ENCODE measurements at places on chromosomes 4 and X.

DNA sequence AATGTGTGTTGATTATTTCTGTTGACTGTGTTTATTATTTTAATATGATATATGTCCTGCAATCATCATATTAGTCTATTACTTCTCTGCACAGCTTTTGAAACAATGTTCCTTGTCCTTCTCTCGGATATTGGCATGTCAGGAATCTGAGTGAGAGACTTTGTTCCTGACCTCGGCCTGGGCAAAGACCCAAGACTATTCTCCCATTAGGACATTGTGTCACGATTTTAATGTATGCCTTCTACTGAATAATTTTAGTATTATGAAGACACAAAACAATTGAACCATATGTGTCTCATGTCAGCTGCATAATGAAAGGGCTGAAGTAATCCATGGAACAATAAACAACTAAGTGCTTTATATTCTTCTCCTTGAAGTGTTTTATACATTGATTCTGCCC, 580.8 kb upstream of the TENM3 start:
- no peak for DNase-seq

DNA sequence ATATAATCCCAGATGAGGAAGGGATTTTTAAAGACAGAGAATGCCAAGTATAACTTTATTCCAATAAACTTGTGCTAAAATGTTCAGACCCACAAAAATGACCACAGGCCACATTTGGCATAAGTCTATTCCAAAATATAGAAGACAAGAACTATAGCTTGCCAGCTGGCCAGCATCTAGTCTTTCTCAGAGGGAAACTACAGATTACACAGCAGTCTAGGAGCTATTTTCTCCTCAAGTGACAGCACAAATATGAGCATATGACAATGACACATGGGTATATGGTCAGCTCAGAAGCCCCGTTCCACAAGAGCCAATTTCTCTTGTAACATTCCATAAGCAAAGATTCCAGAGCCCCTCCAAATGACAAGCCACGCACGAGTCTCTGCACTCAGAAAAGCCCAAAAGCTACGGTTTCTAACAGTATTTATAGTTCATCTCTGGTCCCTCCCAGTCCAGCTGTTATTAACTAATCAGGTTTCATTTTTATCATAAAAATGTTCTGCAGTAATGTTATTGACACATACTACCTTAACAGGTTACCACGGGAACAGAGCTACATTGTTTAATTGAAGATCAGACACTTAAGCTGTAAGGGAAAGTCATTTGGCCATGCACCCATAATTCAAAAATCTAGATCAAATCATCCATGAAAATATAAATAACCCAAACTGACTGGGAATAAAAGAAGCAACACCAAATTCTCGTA, 70.3 kb downstream of the RAB28 start:
- DNase-seq: no peak

GRCh38 chr4:186755550-186756519, 32.2 kb upstream of the FAT1 start:
- DNase-seq: no peak

GRCh38 chrX:106005684-106006083, 32.8 kb downstream of the SERPINA7 start:
- DNase-seq: no peak

DNA sequence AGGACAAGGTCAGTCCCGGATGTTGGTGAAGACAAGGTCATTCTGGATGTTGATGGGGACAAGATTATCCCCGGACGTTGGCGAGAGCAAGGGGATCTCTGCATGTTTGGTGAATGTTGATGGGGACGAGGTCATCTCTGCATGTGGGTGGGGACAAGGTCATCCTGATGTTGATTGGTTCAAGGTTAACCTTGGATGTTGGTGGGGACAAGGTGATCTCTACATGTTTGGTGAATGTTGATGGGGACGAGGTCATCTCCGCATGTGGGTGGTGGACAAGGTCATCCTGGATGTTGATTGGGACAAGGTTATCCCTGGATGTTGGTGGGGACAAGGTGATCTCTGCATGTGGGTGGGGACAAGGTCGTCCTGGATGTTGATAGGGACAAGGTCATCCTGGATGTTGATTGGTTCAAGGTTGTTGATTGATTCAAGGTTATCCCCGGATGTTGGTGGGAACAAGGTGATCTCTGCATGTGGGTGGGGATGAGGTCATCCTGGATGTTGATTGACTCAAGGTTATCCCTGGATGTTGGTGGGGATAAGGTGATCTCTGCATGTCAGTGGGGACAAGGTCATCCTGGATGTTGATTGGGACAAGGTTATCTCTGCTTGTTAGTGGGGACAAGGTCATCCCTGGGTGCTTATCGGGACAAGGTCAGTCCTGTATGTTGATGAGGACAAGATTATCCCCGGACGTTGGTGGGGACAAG, 28.8 kb upstream of the PLCXD1 start:
- DNase-seq: no peak

DNA sequence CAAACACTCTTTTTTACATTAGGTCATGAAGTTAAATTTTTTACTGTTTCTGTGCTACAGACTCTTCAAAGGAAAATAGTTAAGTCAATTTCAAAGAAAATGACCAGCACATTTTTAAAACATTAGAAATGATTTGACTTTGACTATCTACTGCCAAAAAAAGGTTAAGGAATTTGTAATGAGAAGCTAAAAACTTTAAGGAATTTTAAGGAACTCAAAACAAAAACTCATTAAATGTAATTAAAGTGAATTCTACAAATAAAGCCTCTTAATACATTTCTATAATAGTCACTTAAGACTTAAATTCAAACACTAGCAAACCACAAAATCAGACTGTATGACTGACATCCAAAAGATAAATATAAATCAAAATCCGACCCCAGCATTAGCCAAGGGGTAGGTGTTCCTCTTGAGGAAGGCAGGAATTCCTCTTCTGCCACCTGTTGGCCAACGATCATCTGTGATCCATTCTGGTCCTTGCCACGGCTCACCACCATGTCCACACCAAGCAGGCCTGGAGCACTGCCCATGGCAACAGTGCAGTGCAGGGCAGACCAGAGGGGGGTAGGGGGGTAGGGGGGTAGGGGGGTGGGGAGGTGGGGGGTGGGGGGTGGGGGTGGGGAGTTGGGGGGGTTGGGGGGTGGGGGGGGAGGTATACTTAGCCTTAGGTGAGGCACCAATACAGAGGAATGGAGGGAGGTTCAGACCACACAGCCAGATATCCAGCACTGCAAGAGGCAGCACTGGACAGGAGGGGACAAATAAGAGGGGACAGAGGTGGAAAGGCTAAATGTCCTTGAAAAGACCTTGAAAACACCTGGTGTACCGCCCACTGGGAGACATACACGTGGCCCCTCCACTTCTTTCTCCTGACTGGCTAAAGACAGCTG, 287.4 kb downstream of the CHIC1 start:
- no peak for DNase-seq

DNA sequence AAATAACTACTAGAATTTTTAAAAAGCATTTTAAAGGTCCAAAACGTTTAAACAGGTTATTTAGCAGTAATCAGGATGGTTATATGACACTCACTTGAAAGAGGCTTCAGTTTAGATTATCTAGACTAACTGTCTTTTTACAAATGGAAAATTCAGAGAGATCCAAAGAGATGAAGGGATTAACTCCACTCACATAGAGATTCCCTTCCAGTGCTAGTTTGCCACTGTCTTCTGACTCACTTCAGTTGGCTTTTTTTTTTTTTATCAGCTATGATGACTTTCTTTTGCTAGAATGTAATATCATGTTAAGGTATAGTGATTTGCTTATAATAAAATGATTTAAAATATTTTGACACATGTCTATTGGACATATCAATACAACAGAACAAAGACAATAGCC, 43.8 kb downstream of the GALNT7 start:
- DNase-seq: no peak

DNA sequence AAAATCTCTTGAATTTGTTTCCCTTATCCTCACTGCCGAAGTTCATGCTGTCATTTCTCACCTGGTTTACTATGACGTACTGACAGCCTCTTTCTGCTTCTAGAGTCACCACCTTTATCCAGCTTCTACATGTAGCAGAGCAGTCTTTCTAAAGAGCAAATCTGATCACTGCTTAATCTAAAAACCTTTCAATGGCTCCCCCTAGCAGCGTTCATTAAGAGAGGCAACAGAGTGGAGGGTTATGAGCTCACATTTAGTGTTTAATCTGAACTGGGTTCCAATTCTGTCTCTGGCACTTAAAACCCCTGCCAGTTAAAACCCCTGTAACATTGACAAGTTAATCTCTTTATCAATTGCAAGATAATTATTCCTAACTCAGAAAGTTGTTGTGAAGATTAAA, 4.4 kb downstream of the RBPJ start:
- DNase-seq: peak; percentile 28

GRCh38 chrX:70452143-70452733, 7.6 kb downstream of the DLG3 start:
- DNase-seq: peak; percentile 68

- DNase-seq: peak; percentile 10
Observed at GRCh38 chr4:7435471-7436061, 836 bp upstream of the PSAPL1 start.

DNA sequence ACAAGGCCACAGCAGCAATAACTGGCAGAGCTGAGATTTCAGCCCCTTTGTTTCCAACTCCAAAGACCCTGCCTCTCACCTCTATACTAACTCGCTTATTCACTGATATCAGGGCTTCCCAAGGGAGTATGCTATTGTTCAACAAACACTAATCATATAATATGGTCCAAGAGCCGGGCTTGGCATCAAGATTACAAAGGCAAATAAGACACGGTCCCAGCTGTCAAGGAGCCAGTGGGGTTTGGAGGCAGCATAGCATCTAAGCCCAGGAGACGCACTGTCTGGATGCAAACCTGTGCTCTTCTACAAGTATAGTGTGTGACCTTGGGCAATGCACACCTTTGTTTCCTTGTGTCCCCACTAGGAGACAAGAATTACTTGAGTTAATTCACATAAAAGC, 28.7 kb downstream of the PAPSS1 start:
- no peak for DNase-seq

- DNase-seq: no peak
Observed at GRCh38 chr4:147050356-147050765, 104.7 kb upstream of the TTC29 start.

DNA sequence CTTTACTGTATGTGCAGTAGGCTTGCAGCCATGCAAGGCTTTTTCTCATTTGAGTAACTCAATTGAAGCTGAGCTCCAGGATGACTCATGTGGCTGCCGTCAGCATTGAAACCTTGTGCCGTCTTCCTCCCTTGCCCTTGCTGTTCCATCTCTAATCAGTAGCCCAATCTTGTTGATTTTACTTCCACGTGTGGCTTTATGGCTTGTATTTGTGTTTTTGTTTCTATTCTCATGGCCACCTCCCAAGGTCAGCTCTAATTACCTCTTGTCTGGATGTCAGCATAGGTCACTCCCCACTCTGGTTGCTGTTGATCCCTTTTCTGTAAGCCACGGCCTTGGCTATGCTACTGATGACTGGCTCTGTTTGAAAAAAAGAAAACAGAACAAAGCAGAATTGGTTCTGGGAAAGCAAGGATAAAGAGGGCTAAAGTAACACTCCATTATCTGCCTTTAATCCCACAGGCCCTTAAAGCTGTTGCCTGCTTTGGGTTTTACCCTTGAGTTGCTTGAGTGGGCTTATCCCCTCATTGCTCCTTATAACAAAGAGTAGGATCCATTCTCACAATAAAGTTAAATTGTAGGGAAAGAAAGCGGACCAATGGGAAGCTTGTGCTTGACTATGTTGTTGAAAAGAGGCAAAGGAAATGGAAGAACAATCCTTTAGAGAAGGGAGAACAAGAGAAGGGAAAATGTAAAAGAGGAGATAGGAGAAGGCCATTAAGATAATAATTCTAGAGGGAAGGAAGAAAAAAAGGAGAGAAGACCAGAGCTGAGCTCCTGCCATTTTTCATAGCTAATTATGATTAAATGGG, 173.9 kb upstream of the PGRMC2 start:
- DNase-seq: no peak

- DNase-seq: no peak
Observed at GRCh38 chrX:1833656-1834360, 218.9 kb downstream of the ASMT start.

GRCh38 chr4:60033826-60034225, 1166.3 kb upstream of the ADGRL3 start:
- DNase-seq: no peak

GRCh38 chrX:67346667-67347066, 197.2 kb upstream of the AR start:
- no peak for DNase-seq

GRCh38 chr4:53866055-53866454, 198.3 kb downstream of the CHIC2 start:
- no peak for DNase-seq

DNA sequence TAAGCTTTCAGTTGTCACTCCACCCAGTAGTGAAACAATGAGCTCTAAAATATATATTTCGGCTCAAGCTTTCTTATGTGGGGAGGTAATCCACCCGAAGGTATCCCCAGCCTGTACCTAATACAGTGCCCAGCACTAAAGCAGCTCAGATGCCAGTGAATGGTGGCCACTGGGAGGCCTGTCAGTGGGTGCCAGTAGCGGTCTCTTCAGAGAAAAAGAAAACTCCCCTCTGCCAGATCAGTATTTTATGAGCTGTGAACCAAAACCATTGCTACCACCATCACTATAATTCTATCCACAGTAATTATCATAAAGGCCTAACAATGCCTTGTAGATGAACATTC, 835 bp upstream of the NFKB1 start:
- peak; percentile 43 for DNase-seq

GRCh38 chr4:122814426-122814825, 12.2 kb upstream of the FGF2 start:
- DNase-seq: no peak

- peak; percentile 6 for DNase-seq
Observed at GRCh38 chr4:169810325-169811323, 52.9 kb upstream of the HPF1 start.

- DNase-seq: no peak
Observed at GRCh38 chrX:150983521-150984168, 510 bp downstream of the HMGB3 start.

DNA sequence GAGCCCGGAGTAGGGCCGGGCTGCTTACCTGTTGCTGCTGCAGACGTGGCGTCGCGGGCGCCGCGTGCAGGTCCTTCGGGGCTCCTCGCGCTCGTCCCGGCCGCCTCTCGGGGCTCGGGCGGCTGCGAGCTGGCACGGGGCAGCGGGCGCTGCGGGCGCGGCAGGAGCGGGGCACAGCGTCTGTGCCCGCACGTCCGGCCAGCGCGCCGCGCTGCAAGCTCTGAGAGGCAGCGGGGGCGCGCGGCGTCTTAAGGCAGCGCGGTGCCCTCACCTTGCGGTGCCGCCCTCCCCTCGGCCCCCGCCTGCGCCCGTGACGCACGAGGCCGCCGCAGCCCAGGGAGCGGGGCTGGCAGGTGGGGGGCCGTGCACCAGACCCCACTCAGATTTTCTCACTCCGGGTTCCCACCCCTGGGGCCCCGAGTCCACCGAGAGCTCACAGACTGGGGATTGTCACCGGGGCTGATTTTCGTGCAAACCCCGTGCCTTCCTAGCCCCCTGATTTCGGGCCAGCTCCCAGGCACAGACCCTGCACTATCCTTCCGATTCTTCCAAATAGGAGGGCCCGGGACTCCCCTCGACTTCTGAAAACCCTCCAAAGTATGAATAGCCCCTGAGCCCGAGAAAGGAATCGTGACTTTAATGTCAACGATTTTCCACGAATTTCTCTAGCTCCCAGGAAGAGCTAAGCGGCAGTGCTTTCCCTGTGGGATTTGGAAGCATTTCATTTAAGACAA, at the start of gene GPR101:
GPR101 (minus strand) TSS at position 222 of the 734 bp plus-strand sequence. CDS start 2,321 bp downstream, outside the sequence.
- DNase-seq: no peak

GRCh38 chrX:81957318-81957717, 755.4 kb downstream of the SH3BGRL start:
- DNase-seq: no peak

- DNase-seq: no peak
Observed at GRCh38 chr4:180557950-180558349, 1685.3 kb upstream of the TENM3 start.

- DNase-seq: no peak
Observed at GRCh38 chr4:137685357-137685756, 153.1 kb upstream of the PCDH18 start.
